CD4-positive, alpha-beta memory T cell (primary cell): ENCODE measurements at places on chromosomes 1 and 21. TPM values are rescaled to one million over a fixed set of nuclear protein-coding genes. Genes with fewer than 3 reads are reported as not detected.

The GBP1 gene
- total RNA-seq, result 74.1 TPM

The VWA5B1 gene
- total RNA-seq, result not detected

The PRDX1 gene
- 145 TPM for total RNA-seq

The KRTAP19-1 gene
- total RNA-seq, result not detected

The FCMR gene
- 588 TPM for total RNA-seq

The C8A gene
- total RNA-seq, result not detected

- no peak overlapping the region for H3K4me3 ChIP-seq
- H3K4me1 ChIP-seq, result peaks cover 29% of the 10 kb centered on the region
- H3K36me3 ChIP-seq, result no peaks in the 10 kb centered on the region
- H3K27ac ChIP-seq, result no peak overlapping the region
Observed at GRCh38 chr1:224170343-224170742, 12.7 kb upstream of the DEGS1 start.

- no peaks in the 10 kb centered on the region for H3K36me3 ChIP-seq
- DNase-seq, result no peak
- no peak overlapping the region for H3K4me3 ChIP-seq
- no peak overlapping the region for H3K27ac ChIP-seq
- H3K4me1 ChIP-seq, result no peaks in the 10 kb centered on the region
- no peaks in the 10 kb centered on the region for H3K27me3 ChIP-seq
Observed at GRCh38 chr1:1092894-1093609, 18.9 kb upstream of the RNF223 start.

DNA sequence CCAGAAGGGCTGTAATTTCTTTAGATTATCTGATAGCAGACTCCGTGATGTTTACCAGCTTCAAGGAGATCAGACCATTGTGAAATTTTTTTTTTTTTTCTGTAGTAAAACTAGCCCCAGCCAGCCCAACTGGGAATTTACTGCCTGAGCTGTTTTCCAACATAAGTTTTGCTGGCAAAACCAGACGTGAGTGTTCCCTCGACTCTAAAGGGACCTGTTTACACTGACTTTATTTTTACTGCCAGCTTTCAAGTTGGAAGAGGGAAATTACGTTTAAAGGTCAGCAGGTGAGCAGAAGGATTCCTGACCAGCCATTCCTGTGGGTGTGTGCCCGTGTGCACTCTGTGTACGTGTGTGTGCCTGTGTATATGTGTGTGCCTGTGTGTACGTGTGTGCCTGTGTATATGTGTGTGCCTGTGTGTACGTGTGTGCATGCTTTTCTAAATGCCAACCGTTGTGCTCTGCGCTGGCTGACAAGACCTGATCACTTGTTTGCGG, 374 bp downstream of the MAB21L3 start:
- no peak overlapping the region for H3K27ac ChIP-seq
- DNase-seq, result no peak

- H3K27ac ChIP-seq, result no peak overlapping the region
- H3K36me3 ChIP-seq, result no peaks in the 10 kb centered on the region
- DNase-seq, result no peak
- H3K4me1 ChIP-seq, result no peaks in the 10 kb centered on the region
Observed at GRCh38 chr21:46111193-46111571, 13.3 kb downstream of the COL6A2 start.

DNA sequence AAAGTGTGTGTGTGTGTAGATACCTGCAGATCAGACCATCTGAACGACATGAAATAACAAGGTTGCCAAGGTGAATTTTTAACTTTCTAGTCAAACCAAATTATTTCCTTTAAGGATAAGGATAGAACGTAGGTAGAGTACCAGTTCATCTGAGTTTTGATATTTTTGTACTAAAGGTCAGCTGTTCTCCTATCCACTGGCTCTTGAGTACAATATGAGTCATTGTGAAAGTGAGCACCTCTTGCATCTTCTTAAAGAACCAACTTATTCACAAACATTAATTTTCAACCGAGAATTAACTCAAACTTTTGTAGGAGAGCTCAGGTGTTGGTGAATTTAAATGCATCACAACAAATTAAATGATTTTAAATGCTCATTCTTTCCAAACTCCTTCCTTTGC, 71.5 kb downstream of the IFI44 start:
- H3K4me3 ChIP-seq, result no peak overlapping the region
- H3K4me1 ChIP-seq, result no peaks in the 10 kb centered on the region
- no peaks in the 10 kb centered on the region for H3K36me3 ChIP-seq

- H3K36me3 ChIP-seq, result no peaks in the 10 kb centered on the region
- no peak overlapping the region for H3K4me3 ChIP-seq
- DNase-seq, result no peak
Observed at GRCh38 chr1:185931438-185931837, 197.2 kb downstream of the HMCN1 start.

DNA sequence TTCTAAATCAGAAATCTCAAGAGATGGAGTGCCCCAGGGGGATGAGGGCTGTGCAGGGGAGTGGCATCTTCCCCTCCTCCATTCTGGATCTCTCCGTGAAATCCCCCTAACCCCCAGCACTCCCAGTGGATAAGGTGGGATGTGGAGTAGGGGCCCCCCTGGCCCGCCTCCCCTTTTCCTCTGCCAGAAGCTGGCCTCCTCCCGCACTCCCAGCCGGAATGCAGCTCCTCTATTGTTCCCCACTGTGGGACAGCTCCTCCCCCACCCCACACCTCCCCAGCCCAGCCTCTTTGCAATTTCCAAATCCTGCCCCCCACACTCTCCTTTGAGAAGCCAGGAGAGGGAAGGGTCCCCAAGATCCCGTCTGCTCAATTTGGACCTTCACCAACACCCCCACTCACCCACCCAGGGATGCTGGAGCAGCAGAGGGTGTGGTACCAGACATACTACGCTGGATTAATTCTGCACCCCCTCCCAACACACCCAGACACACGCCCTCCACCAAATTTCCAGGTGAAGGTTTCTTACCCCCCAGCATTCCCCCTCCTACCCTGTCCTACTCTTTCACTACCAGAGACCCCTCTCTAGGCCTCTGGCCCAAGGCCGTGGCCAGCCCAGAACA, 1.9 kb downstream of the MEX3A start:
- no peak for DNase-seq
- H3K27me3 ChIP-seq, result peaks cover 10% of the 10 kb centered on the region
- peaks cover 19% of the 10 kb centered on the region for H3K4me1 ChIP-seq
- no peaks in the 10 kb centered on the region for H3K36me3 ChIP-seq
- H3K4me3 ChIP-seq, result no peak overlapping the region
- H3K27ac ChIP-seq, result no peak overlapping the region
